NCI-H2081 (cell line): ENCODE measurements at places on chromosomes 11 and 22.

GRCh38 chr11:57207168-57207567 lies 25.4 kb downstream of the LRRC55 start:
- DNase-seq, result no peak

DNA sequence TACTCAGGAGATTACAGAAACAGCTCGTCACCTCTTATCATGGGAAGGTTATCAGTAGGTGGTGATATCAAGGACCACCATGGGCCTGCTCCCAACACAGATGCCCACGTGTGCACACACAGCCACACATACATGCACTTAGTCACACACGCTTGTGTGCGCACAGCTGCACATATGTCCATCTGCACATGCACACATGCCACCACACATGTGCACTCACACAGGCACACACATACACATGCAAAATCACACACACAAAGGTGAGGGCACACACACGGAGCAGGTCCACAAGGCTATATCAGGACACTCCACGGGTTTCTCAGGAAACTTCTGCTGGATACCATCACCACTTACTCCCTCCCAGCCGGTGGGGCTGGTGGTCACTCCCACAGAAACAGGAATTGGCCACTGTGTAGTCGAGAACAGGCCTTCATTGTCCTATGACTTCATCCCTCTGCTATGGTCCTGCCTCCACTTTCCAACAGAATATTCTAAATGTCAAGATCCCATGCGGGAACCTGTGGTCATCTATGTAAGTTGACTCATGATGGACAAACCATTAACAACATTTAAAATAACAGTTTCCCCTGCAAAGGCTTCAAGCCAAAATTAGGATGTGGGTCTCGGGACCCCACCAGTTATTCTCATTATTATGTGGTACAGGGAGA lies 2.2 kb downstream of the C11orf24 start:
- no peak for DNase-seq

- DNase-seq, result no peak
Observed at GRCh38 chr11:2109541-2110019, 29.6 kb downstream of the IGF2 start.

GRCh38 chr11:44529895-44530412 lies 35.5 kb upstream of the CD82 start:
- DNase-seq, result no peak

DNA sequence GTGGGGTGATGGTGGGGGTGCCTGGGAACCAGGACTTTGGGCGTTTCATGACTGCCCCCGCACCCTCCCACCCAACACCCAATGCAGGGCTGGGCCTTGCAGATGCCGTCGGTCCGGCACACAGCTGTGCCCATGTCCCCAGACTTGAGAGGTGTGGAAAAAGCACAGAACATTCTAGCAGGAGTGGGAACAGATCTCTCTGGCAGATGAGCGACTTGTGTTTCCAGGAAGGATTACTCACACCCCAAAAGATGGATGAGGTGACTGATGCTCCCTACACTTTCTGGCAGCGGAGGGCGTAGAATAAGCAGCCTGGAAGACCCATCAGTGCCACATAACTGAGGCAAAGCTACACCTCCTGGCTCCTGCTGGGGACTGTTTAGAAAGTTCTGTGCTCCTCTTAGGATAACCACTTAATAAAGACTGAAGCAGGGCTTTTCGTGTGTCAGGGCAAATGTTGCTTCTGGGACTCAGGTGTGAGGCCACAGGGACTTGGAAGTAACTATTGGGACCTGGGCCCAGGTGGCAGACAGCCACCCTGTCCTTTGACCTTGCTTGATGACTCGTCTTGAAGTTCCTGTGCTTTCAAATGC lies 24.2 kb downstream of the FBLN1 start:
- DNase-seq, result no peak

GRCh38 chr11:114909866-114910265 lies 231.5 kb downstream of the NXPE2 start:
- no peak for DNase-seq

- DNase-seq, result no peak
Observed at GRCh38 chr11:88651556-88651955, 314.0 kb upstream of the CTSC start.

- no peak for DNase-seq
Observed at GRCh38 chr11:122150216-122151124, 34.5 kb upstream of the BLID start.

DNA sequence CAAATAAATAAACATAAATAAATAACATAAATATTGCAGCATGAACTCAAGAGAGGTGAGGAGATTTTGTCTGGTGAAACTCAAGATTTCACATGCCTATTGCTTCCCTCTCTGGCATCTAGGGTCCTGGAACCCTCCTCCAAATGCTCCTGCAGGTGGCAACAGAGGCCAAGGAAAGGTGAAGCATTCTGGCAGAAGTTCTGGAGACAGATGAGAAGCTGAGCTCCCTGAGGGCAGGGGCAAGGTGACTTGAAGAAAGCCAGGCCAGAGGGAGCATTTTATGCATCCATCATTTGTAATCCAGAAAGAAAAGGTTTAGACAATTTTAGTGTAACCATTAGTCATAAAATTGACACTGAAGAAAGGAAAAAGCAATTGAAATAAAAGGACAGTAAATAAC lies 64.9 kb downstream of the ENDOD1 start:
- DNase-seq, result peak; percentile 65

DNA sequence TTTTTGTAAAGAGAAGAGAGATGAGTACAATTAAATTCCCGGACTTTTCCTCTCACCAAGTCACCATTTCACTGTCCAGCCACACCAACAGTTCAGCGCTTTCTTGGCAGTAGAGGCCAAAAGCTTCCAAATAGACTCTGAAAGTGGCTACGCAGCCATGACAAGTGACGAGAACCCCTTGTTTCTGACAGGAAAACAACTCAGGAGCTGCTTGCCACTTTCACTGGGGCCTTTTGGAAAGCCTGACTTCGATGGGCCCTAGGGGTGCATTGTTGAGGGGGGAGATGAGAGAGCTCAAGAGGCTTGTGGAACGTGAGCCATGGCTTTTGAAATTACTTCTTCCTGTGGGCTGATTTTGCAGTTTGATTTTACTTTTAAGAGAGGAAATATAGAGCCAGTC lies 422.1 kb upstream of the FAT3 start:
- no peak for DNase-seq

- no peak for DNase-seq
Observed at GRCh38 chr11:9753021-9753420, 89.1 kb downstream of the SWAP70 start.

DNA sequence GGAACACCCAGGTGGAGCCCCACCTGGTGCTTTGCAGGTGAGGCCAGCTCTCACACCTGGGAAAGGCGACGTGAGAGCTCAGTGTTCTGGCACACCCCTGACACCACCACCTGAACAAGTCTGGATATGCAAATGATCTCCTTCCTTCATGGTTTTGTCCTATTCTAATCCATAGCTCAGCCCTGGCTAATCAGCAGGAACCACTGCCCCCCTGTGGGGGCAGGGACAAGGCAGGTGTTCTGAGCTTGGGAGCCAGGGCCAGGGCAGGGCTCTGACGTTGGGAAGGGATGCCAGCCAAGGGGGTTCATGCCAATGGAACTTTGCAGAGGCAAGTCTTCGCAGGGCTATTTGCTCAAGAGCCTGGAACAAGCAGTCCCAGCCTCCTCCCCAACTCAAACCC lies 144.2 kb downstream of the TRIM29 start:
- DNase-seq, result no peak

- DNase-seq, result no peak
Observed at GRCh38 chr11:125448136-125448535, 47.9 kb downstream of the FEZ1 start.
